Naive thymus-derived CD8-positive, alpha-beta T cell (primary cell): ENCODE measurements at places on chromosomes 1 and 21. TPM values are rescaled to one million over a fixed set of nuclear protein-coding genes. Genes with fewer than 3 reads are reported as not detected.

The CCDC30 gene
- total RNA-seq: 5.4 TPM

The S100A7A gene
- total RNA-seq: not detected

The KRTAP27-1 gene
- total RNA-seq: not detected

The EVA1C gene
- 18.1 TPM for total RNA-seq

The TTLL10 gene
- total RNA-seq: not detected

The CEP350 gene
- total RNA-seq: 86.6 TPM

DNA sequence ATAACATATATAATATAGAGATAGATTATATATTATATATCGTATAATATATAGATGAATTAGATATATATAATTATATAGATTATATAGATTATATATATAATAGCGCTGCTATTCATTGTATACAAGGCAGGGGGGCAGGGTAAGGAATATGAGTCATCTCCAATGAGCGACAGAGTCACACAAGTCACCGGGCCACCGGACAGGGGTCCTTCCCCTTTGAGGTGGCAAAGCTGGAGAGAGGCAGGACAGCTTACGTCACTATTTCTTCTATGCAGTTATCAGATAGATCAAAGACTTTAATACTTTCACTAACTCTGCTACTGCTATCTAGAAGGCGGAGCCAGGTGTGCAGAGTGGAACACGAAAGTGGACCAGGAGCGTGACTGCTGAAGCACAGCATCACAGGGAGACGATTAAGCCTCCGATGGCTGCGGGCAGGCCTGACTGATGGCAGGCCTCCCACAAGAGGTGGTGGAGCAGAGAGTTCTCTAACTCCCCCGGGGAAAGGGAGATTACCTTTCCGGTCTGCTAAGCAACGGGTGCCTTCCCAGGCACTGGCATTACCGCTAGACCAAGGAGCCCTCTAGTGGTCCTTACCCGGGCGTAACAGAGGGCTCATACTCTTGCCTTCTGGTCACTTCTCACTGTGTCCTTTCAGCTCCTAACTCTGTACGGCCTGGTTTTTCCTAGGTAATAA lies 2154.7 kb downstream of the MRPL39 start:
- no peak for DNase-seq
- peaks cover 3% of the 10 kb centered on the region for H3K4me1 ChIP-seq
- H3K4me3 ChIP-seq: no peak overlapping the region
- no peaks in the 10 kb centered on the region for H3K27me3 ChIP-seq
- H3K36me3 ChIP-seq: no peaks in the 10 kb centered on the region

- DNase-seq: no peak
- H3K4me1 ChIP-seq: no peaks in the 10 kb centered on the region
- H3K4me3 ChIP-seq: no peak overlapping the region
- H3K27me3 ChIP-seq: no peaks in the 10 kb centered on the region
- no peak overlapping the region for H3K27ac ChIP-seq
These were observed 457.2 kb downstream of the PCP4 start for GRCh38 chr21:40324389-40324788.

- H3K27me3 ChIP-seq: peaks cover 2% of the 10 kb centered on the region
- H3K27ac ChIP-seq: peak overlapping the region; percentile 100
- H3K4me3 ChIP-seq: peak overlapping the region; percentile 82
- no peak for DNase-seq
These were observed 5.9 kb downstream of the ZDHHC18 start for GRCh38 chr1:26832249-26832960.

- peaks cover 5% of the 10 kb centered on the region for H3K4me1 ChIP-seq
- no peak for DNase-seq
- H3K27ac ChIP-seq: no peak overlapping the region
- H3K27me3 ChIP-seq: no peaks in the 10 kb centered on the region
- no peak overlapping the region for H3K4me3 ChIP-seq
These were observed 16.4 kb downstream of the RIMS3 start for GRCh38 chr1:40648928-40649591.

DNA sequence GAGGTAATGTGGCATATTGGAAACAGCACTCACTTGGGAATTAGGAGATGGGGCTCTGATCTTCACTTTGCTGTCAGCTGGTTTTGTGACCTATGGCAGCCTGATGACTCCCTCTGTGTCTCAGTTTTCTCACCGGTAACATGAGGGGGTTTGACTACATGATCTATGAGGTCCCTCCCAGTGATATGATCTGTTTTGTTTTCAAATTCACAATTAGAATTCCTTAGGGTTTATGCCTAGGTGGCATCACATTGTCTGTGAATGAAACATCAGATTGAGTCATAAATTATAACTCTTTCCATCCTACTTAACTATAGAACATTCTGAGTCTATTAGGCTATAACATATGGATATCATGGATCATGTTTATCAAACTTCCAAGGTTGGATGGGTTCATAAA lies 386.6 kb downstream of the PTBP2 start:
- no peak overlapping the region for H3K27ac ChIP-seq
- DNase-seq: no peak
- no peak overlapping the region for H3K4me3 ChIP-seq
- H3K36me3 ChIP-seq: peaks cover 32% of the 10 kb centered on the region
- no peaks in the 10 kb centered on the region for H3K27me3 ChIP-seq

DNA sequence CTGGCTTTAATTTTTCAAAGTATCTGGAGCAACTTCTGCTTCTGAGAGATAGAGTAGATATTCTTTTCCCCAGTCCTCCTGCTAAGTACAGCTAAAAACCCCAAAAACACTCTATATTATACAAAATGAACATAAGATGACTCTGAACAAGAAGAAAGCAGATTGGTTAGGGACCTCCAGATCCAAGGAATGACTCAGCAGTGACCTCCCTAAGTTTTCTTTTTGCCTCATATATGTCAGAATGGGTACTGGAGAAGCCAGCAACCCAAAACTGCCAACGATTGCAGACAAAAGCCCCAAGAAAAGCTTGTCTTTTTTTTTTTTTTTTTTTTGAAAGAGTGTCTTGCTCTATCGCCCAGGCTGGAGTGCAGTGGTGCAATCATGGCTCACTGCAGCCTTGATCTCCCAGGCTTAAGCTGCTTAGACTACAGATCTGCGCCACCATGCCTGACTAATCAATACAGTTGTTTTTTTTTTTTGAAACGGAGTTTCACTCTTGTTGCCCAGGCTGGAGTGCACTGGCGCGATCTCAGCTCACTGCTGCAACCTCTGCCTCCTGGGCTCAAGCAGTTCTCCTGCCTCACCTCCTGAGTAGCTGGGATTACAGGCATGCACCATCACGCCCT lies 22.7 kb downstream of the NDUFS5 start:
- H3K4me1 ChIP-seq: peaks cover 6% of the 10 kb centered on the region
- no peak overlapping the region for H3K4me3 ChIP-seq
- H3K27ac ChIP-seq: no peak overlapping the region
- no peak for DNase-seq

- no peaks in the 10 kb centered on the region for H3K27me3 ChIP-seq
- no peak for DNase-seq
- H3K36me3 ChIP-seq: no peaks in the 10 kb centered on the region
These were observed 111.9 kb downstream of the ADSS2 start for GRCh38 chr1:244339776-244340175.

DNA sequence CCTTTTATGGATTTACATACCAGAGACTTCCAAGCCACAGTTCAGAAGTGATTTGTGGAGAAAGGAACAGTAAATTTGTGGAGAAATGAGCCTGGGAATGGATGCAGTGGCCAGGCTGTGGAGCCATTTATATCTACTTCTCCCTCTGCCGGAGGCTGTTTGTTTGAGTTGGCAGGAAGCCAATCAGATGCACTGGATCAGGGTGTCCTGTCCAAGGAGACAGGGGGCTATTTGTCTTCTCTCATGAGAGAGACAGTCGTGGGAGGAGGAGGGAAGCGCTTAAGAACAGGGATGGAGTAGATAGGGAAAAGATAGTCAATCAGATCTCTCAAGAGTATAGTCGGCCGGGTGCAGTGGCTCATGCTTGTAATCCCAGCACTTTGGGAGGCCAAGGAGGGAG lies 2.8 kb upstream of the HAPLN2 start:
- H3K27ac ChIP-seq: no peak overlapping the region
- no peak for DNase-seq
- H3K4me3 ChIP-seq: no peak overlapping the region
- H3K4me1 ChIP-seq: no peaks in the 10 kb centered on the region
- no peaks in the 10 kb centered on the region for H3K36me3 ChIP-seq
- H3K27me3 ChIP-seq: peaks cover 65% of the 10 kb centered on the region
